SHP77 treated with DMSO at 0.1 percent for 48 hours (cell line): ENCODE measurements at places on chromosomes 4 and X.

DNA sequence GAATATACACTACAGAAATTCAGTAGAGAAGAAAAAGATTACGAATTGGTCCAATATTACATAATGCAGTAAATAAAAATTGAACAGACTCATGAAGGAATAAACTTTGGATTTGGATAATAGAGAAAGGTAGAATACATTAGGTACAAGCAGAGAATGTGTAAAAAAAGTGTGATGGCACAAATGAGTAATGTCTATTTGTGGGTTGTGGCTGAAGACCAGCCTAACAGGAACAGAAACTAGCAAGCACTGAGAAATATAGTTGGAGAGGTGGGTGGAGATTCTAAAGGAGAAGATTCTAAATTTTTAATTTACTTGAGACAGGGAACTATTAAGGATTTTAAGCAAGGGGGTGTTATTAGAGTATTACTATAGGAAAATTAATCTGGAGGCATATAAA, 15.2 kb upstream of the CLOCK start:
- DNase-seq, result no peak

GRCh38 chrX:53374222-53374820, 48.1 kb downstream of the SMC1A start:
- DNase-seq, result no peak

DNA sequence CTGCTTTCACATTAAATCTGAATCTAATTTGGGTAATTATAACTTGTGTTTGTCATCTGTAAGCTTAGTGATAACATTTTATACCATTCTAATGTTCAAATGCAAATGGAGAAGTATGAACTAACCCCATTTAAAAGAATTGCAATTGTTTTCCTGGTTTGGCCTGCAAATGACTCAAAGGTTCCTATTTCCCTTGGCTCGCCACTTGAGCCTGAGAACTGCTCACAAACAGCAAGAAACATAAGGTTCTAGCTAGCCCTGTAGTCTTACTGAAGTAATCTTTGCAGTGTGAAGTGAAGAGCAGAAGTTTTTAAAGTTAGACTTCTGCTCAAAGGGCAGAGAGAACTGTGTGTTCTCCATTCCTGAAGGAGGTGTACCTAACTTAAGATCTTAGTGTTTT, 27.2 kb downstream of the UPRT start:
- no peak for DNase-seq

DNA sequence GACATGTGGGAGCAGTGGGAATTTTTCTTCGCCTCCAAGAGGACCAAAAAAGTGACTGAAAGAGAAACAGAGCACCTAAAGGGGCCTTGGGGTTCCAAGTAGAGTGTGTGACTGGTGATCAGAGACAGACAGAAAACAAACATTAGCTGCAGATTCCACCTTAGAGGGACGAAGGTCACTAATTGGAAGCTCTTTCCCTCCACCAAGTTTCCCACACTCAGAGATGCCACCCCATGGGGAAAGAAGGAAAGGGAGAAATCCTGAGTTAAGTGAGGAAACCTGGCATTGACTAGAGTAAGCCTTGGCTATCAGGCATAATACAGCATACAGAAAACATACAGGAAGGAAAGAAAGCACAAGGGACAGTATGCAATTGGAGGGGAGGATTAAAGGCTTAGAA, 90.9 kb downstream of the HNRNPD start:
- DNase-seq, result no peak

- peak; percentile 9 for DNase-seq
Measured at GRCh38 chr4:29717287-29718057, 1002.7 kb upstream of the PCDH7 start.

DNA sequence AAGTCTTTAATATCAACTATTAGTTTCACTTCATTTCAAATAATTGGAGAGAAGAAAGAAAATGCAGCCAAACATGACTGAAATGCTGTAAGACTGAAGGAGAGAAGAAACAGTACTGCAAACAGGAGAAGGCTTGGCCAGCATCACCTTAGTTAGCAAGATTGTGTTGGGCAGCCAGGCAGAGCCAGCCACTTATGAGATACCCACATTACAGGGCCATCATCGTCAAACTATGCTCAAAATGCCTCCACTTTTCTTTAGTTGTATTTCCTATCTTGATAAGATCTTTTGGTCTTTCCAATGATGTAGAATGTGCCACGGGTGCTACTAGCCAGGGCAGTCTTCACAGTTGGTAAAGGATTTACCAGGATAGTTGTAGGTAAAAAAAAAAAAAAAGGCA, 10.9 kb upstream of the IRF2 start:
- DNase-seq, result no peak

GRCh38 chrX:149830192-149830873, 48.6 kb downstream of the MAGEA9 start:
- no peak for DNase-seq

DNA sequence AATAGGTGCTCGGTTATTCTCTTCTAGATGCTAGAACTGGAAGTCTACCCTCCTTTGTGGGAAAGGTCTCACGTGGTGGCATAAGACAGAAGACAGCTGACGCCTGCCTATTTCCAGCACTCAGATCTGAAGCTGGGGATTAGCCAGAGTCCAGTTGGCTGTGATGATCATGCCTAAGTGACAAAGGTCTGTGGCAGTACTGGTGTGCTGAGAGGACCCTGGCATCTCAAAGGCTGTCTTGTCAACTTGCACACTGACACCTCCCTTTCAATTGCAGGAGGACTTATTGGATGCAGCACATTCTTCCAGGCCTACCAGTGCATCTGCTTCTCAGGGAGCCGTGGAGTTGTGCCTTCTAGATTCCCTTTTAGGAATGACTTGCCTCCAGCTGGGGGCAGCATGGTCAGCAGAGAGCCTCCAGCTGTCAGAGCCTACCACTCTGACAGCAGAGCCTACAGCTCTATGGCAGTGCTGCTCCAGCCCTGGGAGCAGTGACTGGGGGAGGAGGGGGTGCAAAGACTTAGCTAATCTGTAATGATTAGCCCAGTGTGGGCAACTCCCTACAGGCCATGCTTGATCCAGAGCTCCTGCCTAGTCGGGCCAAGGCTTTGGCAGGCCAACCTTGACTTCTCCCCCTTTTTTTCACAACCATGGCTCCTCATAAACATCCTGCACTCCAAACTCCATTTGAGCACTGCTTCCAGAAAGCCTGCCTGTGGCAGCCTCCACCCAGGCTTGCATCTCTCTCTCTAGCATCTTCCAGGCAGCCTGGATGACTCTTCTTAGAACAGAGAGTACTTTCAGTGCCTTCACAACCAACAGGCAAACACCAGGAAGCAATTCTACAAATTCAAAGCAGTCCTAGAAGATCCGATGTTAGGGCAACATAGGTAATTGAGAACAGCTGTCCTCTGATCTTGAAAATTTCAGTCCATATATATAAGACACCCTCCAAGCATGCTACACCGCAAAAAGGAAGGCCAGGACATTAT, 13.8 kb upstream of the FGFBP2 start:
- no peak for DNase-seq

DNA sequence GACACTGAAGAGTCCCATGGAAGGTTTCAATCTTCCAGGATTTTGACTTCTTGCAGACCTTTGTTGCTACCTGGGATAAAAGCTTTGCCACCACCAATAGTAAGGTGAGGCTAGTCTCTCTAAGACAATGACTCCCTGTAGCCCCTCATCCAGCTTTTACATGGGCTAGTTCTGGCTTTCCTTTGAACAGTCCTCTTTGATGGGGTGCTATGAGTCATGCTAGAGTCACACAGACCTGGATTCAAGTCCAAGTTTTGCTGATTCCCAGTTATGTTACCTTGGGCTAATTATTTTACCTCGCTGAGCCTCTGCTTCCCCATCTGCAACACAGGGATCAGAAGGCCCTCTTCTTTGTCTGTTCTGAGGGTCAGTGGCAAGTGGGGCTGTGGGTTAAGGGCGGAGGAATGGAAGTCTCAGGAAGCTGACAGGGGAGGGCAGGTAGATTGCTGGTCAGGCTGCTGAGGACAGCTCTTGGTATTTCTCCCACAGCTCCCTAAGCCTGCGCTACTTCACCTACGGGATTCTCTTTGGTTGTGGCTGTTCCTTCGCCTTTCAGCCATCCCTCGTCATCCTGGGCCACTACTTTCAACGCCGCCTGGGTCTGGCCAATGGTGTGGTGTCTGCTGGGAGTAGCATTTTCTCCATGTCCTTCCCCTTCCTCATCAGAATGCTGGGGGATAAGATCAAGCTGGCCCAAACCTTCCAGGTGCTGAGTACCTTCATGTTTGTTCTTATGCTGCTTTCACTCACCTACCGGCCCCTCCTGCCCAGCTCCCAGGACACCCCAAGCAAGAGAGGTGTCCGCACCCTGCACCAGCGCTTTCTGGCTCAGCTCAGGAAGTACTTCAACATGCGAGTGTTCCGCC, 90.3 kb downstream of the RLIM start:
- no peak for DNase-seq

GRCh38 chr4:2807571-2807970, 14.7 kb downstream of the SH3BP2 start:
- no peak for DNase-seq

- DNase-seq, result no peak
Measured at GRCh38 chr4:123216946-123217345, 179.6 kb upstream of the SPRY1 start.

- DNase-seq, result no peak
Measured at GRCh38 chrX:136094962-136095361, 52.4 kb upstream of the FHL1 start.

DNA sequence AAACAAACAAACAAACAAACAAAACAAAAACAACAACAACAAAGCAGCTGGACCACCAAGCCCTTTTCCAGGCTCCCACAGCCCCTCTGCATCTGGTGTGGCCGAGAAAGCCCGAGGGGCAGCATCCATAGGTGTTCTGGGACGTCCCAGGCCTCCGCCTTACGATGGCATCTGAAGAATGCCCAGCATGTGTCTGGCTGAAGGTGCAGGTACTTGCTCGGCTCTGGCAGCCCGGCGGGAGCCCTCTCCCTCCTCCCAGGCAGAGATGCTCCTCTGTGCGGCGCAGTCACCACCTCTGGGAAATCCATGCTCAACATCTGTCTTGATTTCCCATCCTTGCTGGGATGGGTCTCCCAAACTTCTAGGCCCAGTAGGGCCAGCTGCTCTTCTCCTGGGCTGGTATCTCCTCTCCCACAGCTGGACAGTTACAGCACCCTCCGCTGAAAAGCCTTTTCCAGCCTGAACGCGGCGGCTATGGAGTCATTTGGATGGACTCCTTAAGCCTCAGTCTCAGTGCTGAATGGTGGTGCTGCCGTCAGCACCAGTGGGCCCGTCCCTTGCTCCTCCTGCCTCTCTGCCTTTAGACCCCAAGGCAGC, 4.3 kb downstream of the PSAPL1 start:
- no peak for DNase-seq

- no peak for DNase-seq
Measured at GRCh38 chr4:27245216-27245615, 384.6 kb downstream of the STIM2 start.

DNA sequence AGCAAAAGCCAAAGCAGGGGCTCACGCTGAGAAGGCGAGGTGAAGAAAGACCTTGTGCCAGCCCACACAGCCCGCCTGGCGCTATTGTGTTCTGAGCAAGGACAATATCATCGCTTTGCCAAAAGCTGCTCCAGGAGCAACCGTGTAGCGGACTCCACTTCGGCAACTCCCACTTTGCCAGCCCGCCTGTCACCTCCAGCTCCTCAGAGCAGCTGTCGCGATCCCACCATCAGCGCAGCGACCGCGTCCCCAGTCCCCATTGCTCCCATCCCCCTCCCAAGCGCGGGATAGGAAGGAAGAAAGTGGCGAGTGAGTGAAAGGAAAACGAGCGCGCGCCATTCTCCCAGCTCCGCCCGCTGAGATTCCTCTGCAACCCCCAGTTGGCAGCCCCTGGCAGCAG, 759 bp downstream of the ZC4H2 start:
- DNase-seq, result no peak

- DNase-seq, result no peak
Measured at GRCh38 chr4:176470671-176471070, 150.9 kb downstream of the SPCS3 start.

GRCh38 chr4:119506806-119507205, 121.8 kb downstream of the PDE5A start:
- DNase-seq, result no peak

DNA sequence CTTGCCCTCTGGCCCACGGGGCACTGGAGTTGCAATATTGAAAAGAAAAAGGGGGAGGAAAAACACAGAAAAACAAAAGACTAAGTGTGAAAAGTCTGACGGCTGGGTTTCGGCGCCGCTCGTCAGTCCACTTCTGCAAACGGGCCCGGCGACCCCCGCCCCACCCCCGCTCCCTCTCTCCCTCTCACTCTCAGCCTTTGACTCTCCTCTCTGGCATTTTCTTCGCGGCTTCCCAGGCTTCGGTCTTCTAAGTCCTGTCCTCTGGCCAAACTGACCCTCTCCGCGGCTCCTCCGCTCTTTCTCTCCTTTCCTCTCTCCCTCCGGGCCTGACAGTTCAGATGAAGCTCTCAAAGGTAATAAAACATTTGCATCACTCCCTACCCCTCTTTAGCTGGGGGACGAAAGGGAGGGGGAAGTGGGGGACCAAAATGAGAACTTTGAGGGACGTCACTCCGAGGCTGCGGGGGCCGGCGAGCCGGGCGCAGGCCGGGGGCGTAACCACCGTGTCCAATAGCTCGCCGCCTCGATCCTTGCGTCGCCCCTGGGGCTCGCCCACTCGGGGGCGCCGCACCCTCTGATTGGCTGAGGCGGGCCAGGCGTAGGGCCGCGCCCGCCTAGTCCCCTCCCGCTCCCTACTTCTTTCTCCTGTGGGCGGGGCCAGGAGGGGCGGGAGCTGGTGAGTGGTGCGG, at the start of gene NKX6-1:
Gene NKX6-1, minus strand, starts transcription at position 358 of the 689 bp plus-strand sequence. CDS start 1,064 bp downstream, outside the sequence.
- DNase-seq, result no peak

- DNase-seq, result no peak
Measured at GRCh38 chr4:165185448-165185847, 21.9 kb upstream of the KLHL2 start.

DNA sequence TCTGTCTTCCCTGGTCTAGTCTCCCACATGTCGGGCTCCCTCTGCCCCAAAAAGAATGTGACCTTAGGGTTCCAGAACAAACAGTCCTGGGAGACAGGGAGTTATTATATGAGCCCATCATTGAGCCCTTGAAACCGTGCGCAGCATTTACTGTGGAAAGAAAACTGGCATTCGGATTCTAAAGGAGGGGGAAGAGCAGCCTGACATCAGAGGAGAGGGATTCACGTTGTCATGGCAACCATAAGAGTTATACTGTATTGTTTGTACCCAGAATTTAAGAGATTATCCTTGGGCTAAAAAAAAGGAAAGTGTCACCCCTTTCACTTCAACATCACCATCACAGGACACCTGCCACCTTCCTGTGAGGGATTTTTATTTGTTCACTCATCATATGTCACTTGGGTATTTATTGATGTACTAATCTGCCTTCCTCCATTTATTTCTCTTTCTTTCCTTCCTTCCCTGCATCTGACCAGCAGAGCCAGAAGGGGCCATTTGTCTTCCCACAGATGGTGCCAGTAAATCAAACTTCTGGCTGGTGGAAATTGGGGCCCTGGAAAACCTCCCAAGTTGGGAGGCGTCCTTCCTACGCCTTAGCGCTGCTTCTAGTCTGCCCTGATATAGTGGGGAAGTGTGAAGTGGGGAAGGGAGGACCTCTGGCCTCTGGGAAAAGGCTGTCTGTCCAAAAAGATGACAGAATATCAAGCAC, 64.9 kb upstream of the FRMPD3 start:
- no peak for DNase-seq
